Nasal cavity respiratory epithelium epithelial cell of viscerocranial mucosa (primary cell): ENCODE measurements at places on chromosomes 1 and 21. TPM values are rescaled to one million over a fixed set of nuclear protein-coding genes. Genes with fewer than 3 reads are reported as not detected.

The EDN2 gene
- total RNA-seq, result 2.1 and 4.4 TPM in 2 replicates

The C8B gene
- not detected in 2 replicates for total RNA-seq

The ACOT11 gene
- total RNA-seq, result 2.4 and 12.6 TPM in 2 replicates

The RNU1-4 gene
- total RNA-seq, result under 0.01 TPM in 2 replicates

The VPS72 gene
- 48.7 and 56.0 TPM in 2 replicates for total RNA-seq

The ADAMTS1 gene
- total RNA-seq, result 28.4 and 34.2 TPM in 2 replicates

The KIF26B gene
- total RNA-seq, result 2.1 and 12.4 TPM in 2 replicates

The SPRR1B gene
- 53.0 and 86.5 TPM in 2 replicates for total RNA-seq

The TIMM17A gene
- total RNA-seq, result 39.9 and 72.1 TPM in 2 replicates

The CYP2J2 gene
- total RNA-seq, result 0.68 and 4.8 TPM in 2 replicates

The PLA2G2F gene
- total RNA-seq, result under 0.01 TPM in 1 of 2 replicates, not detected in the other

The KRTAP19-3 gene
- not detected in 2 replicates for total RNA-seq

The LIPI gene
- not detected in 2 replicates for total RNA-seq

The HMGCS2 gene
- total RNA-seq, result 2.1 TPM in 1 of 2 replicates, not detected in the other

The ORC1 gene
- 0.14 and 0.34 TPM in 2 replicates for total RNA-seq

The LCE1E gene
- not detected in 2 replicates for total RNA-seq

The TAS1R1 gene
- not detected in 2 replicates for total RNA-seq

The GJA5 gene
- under 0.01 TPM in 1 of 2 replicates, not detected in the other for total RNA-seq

The SPRR4 gene
- not detected in 2 replicates for total RNA-seq

The MTX1 gene
- 25.9 and 49.2 TPM in 2 replicates for total RNA-seq

The TMIGD3 gene
- not detected in 2 replicates for total RNA-seq

The OR2T33 gene
- not detected in 2 replicates for total RNA-seq

The CYYR1 gene
- total RNA-seq, result 0.68 and 1.3 TPM in 2 replicates

The TMEM52 gene
- total RNA-seq, result 1.4 and 2.9 TPM in 2 replicates

The S100A14 gene
- total RNA-seq, result 394 and 881 TPM in 2 replicates

The GPR61 gene
- total RNA-seq, result under 0.01 TPM in 1 of 2 replicates, not detected in the other

The SLAMF9 gene
- total RNA-seq, result 0.14 and 6.8 TPM in 2 replicates

The TMEM82 gene
- not detected in 2 replicates for total RNA-seq

The GABRD gene
- not detected in 2 replicates for total RNA-seq

The OR4F16 gene
- not detected in 2 replicates for total RNA-seq

The CRYAA gene
- total RNA-seq, result not detected in 2 replicates

The AGMAT gene
- 0.93 and 1.4 TPM in 2 replicates for total RNA-seq

The TMOD4 gene
- 0.21 TPM in 1 of 2 replicates, not detected in the other for total RNA-seq

The ARHGEF11 gene
- 19.1 and 26.6 TPM in 2 replicates for total RNA-seq

The CNST gene
- total RNA-seq, result 18.1 and 19.8 TPM in 2 replicates

The SLC5A3 gene
- total RNA-seq, result 41.4 and 42.4 TPM in 2 replicates

The E2F2 gene
- total RNA-seq, result under 0.01 and 0.36 TPM in 2 replicates

The RERE gene
- 24.9 and 43.6 TPM in 2 replicates for total RNA-seq

The ADORA1 gene
- total RNA-seq, result not detected in 2 replicates

The NEGR1 gene
- total RNA-seq, result under 0.01 and 0.07 TPM in 2 replicates

The CFHR1 gene
- total RNA-seq, result not detected in 2 replicates

The CTBS gene
- 10.3 and 14.8 TPM in 2 replicates for total RNA-seq

The CLDN8 gene
- 0.14 TPM in 1 of 2 replicates, not detected in the other for total RNA-seq

The GRHL3 gene
- total RNA-seq, result 27.7 and 61.2 TPM in 2 replicates

The NBPF4 gene
- 0.14 TPM in 1 of 2 replicates, not detected in the other for total RNA-seq

The AADACL4 gene
- total RNA-seq, result not detected in 2 replicates

The SERTAD4 gene
- total RNA-seq, result 0.34 and 1.5 TPM in 2 replicates

The C2CD4D gene
- 0.07 TPM in 1 of 2 replicates, not detected in the other for total RNA-seq

The TCHH gene
- under 0.01 and 0.14 TPM in 2 replicates for total RNA-seq

The UBL4B gene
- not detected in 2 replicates for total RNA-seq

The LRRC8C gene
- 4.8 and 14.6 TPM in 2 replicates for total RNA-seq

The CNR2 gene
- total RNA-seq, result not detected in 2 replicates

The ELOA gene
- 23.2 and 32.3 TPM in 2 replicates for total RNA-seq

The MIXL1 gene
- not detected in 2 replicates for total RNA-seq

The MIS18A gene
- 5.5 and 5.9 TPM in 2 replicates for total RNA-seq

The AMPD1 gene
- not detected in 2 replicates for total RNA-seq

The LEMD1 gene
- 1.5 and 6.8 TPM in 2 replicates for total RNA-seq

The NTNG1 gene
- total RNA-seq, result 5.1 and 5.4 TPM in 2 replicates
